Right lobe of liver (tissue), 6 donors: ENCODE measurements at places on chromosomes 6 and 20. TPM values are rescaled to one million over a fixed set of nuclear protein-coding genes. Genes with fewer than 3 reads are reported as not detected.

DNA sequence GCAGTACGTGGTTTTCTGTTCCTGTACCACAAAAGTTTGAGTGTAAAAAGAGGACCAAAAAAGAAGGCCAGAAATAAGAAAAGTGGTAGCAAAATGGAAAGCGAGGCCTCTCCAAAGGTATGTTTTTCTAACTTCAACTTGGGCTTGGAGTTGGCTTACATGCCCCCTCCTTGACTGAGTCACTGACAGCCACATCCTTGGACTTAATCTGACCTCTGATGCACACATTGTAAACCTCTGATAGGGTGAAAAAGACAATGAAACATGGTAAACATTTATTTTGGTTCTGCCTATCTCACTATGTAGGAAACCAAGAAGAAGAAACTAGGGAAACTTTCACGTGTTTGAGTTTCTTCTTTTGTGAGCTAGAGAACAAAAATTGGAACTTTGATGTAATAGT is 503.2 kb upstream of the ID4 start:
- H3K36me3 ChIP-seq, result no peaks in the 10 kb centered on the region
- H3K27me3 ChIP-seq, result no peaks in the 10 kb centered on the region
- no peak overlapping the region for H3K27ac ChIP-seq
- no peak for DNase-seq
- no peak overlapping the region for H3K4me3 ChIP-seq

- H3K27me3 ChIP-seq, result no peaks in the 10 kb centered on the region
- H3K4me1 ChIP-seq, result peaks cover 6% of the 10 kb centered on the region
- H3K27ac ChIP-seq, result no peak overlapping the region
- no peak overlapping the region for H3K4me3 ChIP-seq
- no peaks in the 10 kb centered on the region for H3K36me3 ChIP-seq
Measured at GRCh38 chr20:51444467-51444866, 98.1 kb downstream of the NFATC2 start.

Gene TAP2
- 8.8 TPM for total RNA-seq

Gene TRMT6
- 5.8 TPM for total RNA-seq

DNA sequence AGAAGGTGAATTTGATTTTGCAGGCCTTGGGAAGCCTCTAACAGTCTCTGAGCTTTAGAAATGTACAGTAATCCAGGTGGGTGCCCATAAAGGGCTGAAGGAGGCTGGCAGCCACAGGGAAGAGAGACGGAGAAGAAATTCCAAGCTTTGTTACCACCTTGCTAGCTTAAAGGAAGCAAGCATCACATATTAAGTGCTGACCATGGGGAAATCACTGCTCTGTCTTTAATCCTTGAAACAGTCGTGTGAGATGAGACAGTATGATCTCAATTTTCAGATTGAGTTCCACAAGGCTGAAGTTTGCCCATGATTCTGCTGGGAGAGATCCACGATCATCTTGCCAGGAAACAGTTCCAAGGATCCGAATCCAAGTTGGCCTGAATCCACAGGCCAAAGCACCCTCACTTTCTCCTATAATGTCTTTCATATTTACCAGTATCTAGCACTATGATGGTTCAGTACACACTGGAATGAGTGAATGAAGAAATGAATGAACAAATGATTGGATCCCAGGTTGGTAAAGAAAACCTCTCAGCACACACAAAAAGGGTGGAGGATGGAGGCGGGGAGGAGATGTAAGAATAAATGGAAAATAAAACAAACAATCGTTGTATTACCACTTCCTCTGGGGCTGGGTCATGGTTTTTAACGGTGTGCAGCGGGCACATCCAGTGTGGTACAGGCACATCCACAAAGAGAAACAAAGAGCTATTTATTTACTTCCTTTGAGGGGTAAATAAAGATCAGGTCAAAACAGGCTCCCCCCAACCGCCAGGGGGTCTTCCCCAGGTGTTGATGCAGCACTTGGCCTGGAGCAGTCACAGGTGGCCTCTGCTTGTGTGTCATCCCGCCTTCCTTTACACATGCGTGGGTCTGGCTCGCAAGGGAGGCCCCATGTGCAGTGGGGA is 28.2 kb upstream of the TAF8 start:
- H3K4me3 ChIP-seq, result no peak overlapping the region
- H3K27me3 ChIP-seq, result no peaks in the 10 kb centered on the region
- no peaks in the 10 kb centered on the region for H3K4me1 ChIP-seq
- no peaks in the 10 kb centered on the region for H3K36me3 ChIP-seq

Gene PPP1R11
- 37.2 TPM for total RNA-seq

DNA sequence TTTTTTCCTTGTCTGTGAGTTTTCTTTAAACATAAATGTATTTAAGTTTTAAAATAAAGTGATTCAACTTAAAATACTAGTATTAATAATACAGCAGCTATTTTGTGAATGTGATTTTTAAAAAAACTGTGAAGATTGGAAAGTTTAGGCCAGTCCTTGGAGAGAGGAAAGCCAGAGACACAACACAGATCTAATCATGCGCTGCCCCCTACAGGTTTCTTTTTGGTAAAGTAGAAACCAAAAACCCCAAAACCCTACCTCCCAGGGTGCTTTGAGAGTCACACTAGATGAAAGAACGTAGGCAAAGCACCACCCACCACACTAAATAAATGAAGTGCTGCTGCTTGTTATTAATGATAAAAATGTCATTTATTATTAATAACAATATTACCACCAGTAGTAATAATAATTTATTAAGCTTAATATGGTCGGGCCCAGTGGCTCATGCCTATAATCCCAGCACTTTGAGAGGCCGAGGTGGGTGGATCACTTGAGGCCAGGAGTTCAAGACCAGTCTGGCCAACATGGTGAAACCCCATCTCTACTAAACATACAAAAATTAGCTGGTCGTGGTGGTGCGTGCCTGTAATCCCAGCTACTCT is 33.7 kb downstream of the SLC9A8 start:
- no peak overlapping the region for H3K4me3 ChIP-seq
- H3K36me3 ChIP-seq, result peaks cover 23% of the 10 kb centered on the region
- DNase-seq, result no peak

Gene GRM1
- total RNA-seq, result not detected

- no peak for DNase-seq
- H3K36me3 ChIP-seq, result no peaks in the 10 kb centered on the region
- H3K4me3 ChIP-seq, result no peak overlapping the region
- H3K4me1 ChIP-seq, result no peaks in the 10 kb centered on the region
Measured at GRCh38 chr6:17506531-17506930, 93.6 kb upstream of the FAM8A1 start.

Gene APOM
- 123 TPM for total RNA-seq

Gene HNF4A
- total RNA-seq, result 255 TPM

- no peaks in the 10 kb centered on the region for H3K36me3 ChIP-seq
- no peak for DNase-seq
- H3K4me1 ChIP-seq, result no peaks in the 10 kb centered on the region
- H3K27me3 ChIP-seq, result no peaks in the 10 kb centered on the region
- no peak overlapping the region for H3K27ac ChIP-seq
- no peak overlapping the region for H3K4me3 ChIP-seq
Measured at GRCh38 chr6:42337985-42338743, 113.6 kb downstream of the TRERF1 start.

Gene PROCR
- 4.3 TPM for total RNA-seq

GRCh38 chr6:118724211-118724610 is 72.8 kb upstream of the CEP85L start:
- no peak overlapping the region for H3K27ac ChIP-seq
- no peaks in the 10 kb centered on the region for H3K4me1 ChIP-seq
- no peaks in the 10 kb centered on the region for H3K27me3 ChIP-seq
- DNase-seq, result no peak
- no peaks in the 10 kb centered on the region for H3K36me3 ChIP-seq

GRCh38 chr20:57894522-57894921 is 184.7 kb upstream of the PMEPA1 start:
- peaks cover 17% of the 10 kb centered on the region for H3K4me1 ChIP-seq
- no peak overlapping the region for H3K27ac ChIP-seq
- DNase-seq, result no peak
